GM06990 (cell line): ENCODE measurements at places on chromosomes 3 and 15.

DNA sequence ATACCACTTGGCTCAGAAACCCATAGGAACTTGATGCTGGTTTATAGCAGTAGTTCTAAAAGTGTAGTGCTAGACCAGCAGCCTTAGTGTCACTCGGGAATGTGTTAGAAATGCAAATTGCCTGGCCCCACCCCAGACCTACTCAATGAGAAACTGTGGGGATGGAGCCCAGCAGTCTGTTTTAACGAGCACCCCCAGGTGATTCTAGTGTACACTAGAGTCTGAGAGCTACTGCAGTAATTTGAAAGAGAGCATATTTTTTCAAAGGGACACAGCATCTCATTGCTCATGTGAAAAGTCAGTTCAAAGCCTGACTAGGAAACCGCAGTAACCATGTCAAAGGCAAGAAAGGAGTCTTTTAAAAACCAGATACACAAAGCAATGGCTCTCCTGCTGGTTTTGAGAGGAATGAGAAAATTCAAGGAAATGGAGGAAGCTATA is 313.4 kb downstream of the SQOR start:
- DNase-seq, result no peak

DNA sequence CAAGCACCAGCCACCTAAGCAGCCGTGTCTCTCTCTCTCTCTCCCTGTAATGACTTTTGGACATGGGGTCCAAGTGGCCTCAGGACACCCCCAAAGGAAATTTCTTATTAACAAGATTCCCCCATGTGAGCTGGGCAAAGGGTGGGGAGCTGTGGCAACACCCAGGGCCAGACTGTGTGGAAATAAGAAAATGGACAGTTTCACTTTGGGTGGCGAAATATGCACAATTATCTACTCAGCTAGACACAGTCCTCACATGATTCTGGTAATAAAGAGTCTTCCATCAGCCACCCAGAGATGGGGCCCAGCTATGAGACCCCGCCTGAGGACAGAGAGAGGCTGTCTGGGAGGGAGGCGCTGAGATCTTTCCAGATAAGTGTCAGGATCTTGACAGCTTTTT is 96.8 kb upstream of the TPM1 start:
- DNase-seq, result no peak

DNA sequence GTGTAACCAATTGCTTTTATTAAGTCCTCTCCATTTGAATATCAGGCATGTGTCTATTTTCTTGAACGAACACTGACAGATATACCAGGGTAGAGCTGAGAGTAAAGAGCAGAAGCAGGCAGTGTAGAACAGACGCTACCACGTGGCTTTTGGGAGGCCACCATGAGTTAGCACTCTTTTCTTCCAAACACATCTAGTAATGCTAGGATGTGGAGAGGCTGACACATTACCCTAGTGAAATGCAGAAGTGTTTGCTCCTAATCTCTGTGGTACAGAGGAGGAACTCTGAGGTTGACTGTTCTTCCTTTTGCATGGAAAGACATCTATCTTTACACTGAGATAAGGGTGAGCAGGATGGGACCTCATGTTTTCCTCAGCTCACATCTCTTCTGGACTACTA is 216.3 kb downstream of the SATB1 start:
- no peak for DNase-seq

GRCh38 chr3:20648294-20648693 is 462.3 kb upstream of the SGO1 start:
- DNase-seq, result no peak

DNA sequence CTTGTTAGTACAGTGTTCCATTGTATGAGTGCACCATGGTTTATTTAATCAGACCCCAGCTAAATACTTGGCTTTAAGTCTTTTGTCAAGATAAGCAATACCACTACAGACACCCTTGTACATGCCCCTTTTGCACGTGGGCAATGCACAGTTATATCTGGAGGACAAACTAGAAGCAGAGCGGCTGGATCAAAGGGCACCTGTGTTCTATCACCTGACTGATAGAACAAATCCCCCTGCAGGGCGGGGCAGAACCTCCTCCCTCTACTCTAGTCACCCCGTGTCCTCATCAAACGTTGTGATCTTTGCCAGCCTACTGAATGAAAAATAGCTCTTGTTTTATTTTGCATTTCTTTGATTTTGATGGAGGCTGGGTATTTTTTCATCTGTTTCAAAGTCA is 314.9 kb downstream of the TLE3 start:
- DNase-seq, result no peak

- no peak for DNase-seq
These were observed 42.5 kb upstream of the PRR20G start for GRCh38 chr3:127330385-127330784.

GRCh38 chr15:78620021-78620526 is 722 bp downstream of the CHRNA3 start:
- DNase-seq, result no peak

DNA sequence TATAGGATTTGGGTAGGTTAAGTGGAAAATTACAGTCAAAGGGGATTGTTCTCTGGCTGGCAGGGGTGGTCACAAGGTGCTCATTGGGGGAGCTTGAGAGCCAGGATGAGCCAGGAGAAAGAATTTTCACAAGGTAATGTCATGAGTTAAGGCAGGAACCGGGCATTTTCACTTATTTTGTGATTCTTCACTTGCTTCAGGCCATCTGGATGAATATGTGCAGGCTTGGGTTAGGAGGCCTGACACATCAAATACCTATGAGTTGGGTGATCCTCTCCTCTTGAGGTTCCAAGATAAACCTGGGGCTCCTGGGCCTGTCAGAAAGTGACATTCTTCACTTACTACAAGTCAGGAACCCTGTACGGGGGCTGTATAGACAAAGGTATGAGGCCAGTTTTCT is 68.7 kb downstream of the CD200 start:
- DNase-seq, result no peak

DNA sequence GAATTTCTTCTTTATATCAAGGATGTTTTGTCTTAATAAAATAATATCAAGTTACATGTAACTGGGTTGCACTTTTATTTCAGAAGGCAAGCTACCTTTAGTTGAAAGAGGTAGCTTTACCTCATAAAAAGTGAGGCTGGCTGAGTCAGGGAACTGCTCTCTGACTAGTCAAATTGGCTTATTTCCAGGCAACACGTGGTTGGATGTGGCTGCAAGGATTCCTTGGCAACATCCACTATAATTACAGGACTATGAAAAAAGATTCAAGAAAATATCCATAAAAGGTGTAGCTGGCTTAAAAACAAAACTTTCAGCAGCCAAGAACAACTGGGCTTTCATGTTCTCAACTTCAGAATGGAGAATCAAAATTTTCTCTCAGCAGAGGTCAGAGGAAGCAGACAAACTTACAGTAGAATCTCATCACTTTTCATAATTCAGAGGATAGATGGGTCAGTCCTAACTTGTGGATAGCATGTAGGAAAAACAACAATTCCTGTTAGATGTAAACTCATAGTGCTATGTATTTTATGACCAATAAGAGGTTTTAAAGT is 779.1 kb downstream of the MECOM start:
- no peak for DNase-seq

DNA sequence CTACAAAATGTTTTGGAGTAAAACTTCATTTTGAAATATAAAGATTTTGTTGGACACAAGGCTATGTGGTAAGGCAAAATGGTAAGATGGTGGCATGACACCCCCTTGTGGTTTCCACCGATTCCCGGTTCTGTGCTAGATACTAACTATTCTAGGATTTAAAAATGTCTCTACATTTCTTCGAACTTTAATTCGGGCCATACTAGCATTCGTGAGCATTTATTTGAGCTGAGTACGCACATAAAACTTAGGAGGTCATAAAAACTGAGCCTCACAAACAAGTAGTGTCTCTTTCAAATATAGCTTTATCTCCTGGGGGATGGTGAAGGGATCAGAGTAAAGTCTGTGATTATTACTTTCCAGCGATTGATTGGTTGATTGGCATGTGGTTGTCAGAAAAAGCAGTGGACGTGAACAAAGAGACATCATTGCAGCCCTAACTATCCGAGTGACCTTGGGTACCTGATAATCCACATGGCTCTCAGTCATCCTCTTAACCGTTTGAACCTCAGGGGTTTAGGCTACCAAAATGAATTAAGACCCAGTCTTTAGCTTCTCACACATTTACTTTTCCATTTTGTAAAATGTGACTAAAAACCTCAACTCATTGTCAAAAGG is 1.1 kb upstream of the ZNF639 start:
- DNase-seq, result no peak

DNA sequence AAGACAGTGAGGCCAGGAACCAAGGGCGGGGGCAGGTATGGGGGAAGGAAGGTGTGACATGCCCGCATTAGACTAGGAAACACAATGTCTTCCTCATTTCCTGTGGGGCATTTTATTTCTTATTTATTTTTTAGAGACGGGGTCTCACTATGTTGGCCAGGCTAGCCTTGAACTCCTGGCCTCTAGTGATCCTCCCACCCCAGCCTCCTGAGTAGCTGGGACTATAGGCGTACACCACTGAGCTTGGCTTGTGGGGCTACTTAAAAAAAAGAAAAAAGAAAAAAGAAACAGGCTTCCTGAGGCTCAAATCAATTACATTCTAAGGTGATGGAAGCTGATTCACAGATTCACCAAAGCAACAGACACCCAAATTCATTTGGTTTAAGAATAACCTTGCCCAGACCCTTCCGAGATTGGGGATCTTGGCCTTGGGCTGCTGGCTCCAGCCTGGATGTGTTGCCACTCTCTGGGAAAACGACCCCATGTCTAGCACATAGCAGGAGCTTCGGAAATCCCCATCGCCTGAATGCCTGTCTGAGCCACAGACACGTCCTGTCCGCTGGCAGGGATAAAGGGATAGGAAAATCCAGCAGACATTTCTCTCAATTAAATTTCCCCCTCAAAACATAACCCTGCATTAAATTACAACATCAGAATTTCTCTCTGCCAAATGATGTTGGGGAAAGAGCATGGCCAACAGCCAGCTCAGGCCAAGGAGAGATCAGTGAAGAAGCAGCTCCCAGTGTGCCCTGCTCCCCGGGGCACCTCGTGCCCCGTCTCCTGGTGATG is 13.0 kb downstream of the CPN2 start:
- no peak for DNase-seq

GRCh38 chr15:99169769-99170311 is 65.0 kb downstream of the SYNM start:
- no peak for DNase-seq

DNA sequence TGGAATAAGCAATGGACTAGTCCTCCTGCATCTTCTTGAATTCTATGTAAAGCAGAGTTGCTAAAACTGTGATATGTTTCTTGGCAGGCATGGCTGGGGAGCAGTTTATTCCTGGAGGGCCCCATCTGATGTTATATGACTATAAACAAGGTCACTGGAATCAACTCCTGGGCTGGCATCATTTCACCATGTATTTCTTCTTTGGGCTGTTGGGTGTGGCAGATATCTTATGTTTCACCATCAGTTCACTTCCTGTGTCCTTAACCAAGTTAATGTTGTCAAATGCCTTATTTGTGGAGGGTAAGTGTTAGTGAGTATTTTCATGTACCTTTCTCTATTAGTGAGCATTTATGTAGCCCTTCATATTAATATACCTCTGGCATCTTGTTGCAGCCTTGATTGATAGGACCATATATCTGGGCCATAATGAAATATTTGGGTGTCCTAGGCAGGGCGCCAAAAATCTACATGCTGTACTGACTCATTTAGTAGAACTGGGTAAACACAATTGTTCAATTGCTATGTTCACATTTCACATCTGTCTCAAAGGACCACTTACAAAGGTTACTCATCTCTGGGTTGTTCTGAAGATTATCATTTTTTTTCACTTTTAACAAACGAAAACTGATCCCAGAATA is 52.6 kb upstream of the ADGRG7 start:
- no peak for DNase-seq

DNA sequence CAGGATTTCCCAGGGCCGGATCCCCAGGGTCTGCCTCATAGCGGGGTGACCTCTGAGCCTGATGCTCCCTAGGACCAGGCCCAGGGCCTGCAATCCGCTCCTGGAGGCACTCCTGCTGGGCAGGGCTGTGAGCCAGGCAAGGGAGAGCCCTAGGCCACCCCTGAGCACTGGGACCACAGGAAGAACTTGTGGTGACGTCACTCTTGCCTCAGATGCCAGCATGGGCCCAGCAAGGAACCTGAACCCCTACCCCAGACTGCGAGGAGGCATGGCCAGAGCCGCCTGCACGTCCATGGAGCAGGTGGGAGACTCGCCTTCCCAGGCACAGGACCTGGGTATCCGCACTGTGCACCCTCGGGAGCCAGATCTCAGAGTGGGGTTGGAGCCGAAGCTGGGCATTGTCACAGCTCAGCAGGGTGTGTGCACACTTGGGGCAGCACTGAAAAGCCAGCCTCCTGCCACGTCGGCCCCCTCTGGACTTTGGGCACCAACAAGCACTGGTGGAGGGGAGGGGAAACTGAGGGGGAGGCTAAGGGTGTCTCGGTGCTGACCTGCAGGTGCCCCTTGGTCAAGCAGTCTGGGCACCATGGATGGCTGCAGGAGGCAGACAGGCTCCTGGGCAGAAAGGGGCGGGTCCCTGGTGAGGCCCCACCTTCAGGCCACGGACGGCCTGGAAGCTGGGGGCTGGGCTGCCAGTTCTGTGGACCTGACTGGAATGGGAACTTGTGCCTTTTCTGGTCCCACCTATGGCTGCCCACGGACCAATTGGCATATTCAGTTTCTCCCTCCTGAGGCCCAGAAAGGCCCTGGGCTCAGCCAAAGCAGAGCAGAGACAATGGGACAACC is 49.3 kb downstream of the SLC6A20 start:
- DNase-seq, result no peak

- no peak for DNase-seq
These were observed 174.5 kb downstream of the CACNA1D start for GRCh38 chr3:53668872-53669271.

GRCh38 chr3:195460091-195460713 is 17.4 kb upstream of the ACAP2 start:
- no peak for DNase-seq

DNA sequence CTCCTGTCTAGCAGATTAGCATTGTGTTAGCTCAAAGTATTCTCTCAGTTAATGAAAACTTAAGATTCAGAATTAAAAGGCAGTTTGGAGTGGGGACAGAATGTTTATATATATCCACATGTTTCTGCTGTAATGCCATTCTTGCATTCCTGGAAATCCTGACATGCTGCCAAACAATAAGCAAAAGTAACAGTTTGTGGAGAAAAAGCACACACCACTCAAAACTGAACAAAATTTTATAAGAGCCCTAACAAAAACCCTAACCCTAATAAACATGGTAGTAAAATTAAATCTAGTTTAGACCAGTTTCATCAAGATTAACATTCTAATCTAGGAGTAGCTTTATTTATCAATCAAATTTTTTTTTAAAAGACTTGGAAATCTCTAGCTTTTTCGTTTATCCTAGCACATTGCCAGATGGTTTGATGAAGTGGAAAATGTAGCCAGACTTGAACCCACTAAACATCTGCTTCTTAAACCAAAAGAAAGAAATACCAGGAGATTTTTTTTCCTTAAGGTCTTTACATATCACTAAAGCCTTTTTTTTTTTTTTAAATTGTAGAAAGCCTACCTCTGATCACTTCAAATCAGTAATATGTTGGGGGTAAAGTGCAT is 3.7 kb downstream of the TCAIM start:
- DNase-seq, result no peak

- no peak for DNase-seq
These were observed 50.4 kb upstream of the ZDHHC23 start for GRCh38 chr3:113897373-113897777.

GRCh38 chr15:100879464-100880138 is at the start of gene ALDH1A3:
ALDH1A3 (plus strand) TSS chr15:100879831; CDS start chr15:100879908, 77 bp downstream.
- peak; percentile 23 for DNase-seq

- no peak for DNase-seq
These were observed 124.7 kb upstream of the RBMS3 start for GRCh38 chr3:29156086-29156715.
